NCI-H2171 treated with DMSO at 0.1 percent for 48 hours (cell line): ENCODE measurements at places on chromosomes 4 and X.

DNA sequence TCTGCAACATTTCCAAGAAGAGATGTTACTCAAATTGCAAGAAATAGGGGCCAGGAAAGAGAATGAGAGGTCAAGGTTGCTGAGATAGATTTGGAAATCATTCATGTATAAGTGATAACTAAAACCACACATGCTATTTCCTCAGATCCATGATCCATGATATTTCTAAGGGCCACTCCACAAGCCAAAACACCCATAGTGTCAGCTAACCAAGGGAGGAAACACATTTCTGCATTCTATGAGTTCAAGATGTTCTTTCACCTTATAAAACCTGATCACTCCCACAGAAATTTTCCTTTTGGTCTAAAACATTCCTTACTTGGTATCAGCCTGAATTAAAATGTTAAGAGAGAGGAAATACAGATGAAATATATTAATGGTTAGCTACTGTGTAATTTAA is 47.2 kb downstream of the TBCK start:
- no peak for DNase-seq

DNA sequence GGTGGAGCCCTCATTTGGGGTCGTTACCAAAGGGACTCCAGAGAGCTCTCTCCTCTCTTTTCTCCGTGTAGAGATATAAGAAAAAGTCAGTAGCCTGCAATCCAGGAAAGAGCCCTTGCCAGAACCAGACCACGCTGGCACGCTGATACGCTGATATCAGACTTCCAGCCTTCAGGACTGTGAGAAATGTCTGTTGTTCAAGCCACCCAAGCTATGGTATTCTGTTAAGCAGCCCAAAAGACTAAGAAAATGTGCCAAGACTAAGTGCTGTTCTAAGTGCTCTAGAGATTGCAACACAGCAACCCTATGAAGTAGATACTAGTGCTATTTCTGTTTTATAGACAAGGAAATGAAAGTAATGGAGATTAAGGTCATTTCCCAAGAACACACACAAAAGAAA is 205.7 kb downstream of the CAMK2D start:
- DNase-seq = no peak

GRCh38 chr4:148998719-148999118 is 556.5 kb upstream of the NR3C2 start:
- no peak for DNase-seq

DNA sequence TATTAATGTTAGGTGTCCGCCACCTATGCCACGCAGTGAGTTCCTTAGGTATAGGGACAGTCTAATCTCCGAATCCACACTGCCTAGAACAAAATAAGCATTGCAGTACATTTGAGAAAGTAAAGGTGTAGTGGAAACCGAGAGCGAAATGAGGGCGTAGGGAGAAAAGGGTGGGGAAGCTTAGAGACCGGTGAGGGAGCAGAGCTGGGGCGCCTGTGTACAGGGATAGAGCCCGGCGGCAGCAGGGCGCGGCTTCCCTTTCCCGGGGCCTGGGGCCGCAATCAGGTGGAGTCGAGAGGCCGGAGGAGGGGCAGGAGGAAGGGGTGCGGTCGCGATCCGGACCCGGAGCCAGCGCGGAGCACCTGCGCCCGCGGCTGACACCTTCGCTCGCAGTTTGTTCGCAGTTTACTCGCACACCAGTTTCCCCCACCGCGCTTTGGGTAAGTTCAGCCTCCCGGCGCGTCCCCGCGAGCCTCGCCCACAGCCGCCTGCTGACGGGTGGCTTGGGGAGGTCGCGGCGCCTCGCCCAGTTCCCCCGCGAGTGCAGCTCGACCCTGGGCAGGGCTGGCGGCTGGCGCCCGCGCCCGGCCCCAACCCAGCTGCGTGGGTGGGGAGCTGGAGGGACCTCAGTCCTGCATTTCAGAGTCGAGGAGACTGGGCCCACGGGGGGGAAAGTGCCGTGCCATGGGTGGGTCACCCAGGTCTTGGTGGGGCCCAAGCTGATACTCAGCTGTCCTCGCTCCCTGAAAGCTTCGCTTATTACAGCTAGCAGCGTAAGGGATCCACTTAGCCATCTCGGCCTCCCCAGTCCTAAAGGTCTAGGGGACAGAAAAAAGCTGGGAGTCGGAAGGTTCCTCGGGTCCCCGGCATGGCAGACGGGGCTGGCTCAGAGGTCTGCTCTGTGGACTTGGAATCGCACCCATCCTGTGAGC is at the start of gene ANXA3:
ANXA3 (plus strand) TSS at position 351 of the 932 bp plus-strand sequence. CDS start 2,704 bp downstream, outside the sequence.
- DNase-seq = peak; percentile 28

- no peak for DNase-seq
Observed at GRCh38 chr4:31053451-31053850, 333.3 kb downstream of the PCDH7 start.

GRCh38 chr4:32025851-32026459 is 1305.8 kb downstream of the PCDH7 start:
- DNase-seq = no peak

DNA sequence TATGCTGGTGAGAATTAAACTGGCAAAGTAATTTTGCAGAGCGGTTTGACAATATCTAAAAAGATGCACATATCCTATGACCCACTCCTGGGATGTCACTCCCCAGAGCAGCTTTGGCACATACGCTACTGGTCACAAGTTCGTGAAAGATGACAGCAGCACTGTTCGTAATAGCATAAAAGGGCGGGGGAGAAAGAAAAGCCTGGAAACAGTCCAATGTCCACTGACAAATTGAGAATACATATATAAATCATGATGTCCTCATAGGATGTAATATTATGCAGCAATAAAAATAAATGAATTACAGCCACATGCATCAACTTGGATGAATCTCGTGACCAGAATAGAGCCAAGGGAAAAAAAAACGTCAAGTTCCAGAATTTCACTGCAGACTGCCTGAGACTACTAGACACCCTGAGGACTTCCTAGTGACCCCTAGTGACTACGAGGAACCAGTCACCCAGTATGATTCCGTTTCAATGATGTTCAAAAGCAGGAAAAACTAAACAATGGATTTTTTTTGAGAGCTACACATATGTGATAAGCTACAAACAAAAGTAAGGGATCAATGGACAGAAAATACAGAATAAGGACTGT is 1.8 kb downstream of the PCSK1N start:
- DNase-seq = peak; percentile 3

DNA sequence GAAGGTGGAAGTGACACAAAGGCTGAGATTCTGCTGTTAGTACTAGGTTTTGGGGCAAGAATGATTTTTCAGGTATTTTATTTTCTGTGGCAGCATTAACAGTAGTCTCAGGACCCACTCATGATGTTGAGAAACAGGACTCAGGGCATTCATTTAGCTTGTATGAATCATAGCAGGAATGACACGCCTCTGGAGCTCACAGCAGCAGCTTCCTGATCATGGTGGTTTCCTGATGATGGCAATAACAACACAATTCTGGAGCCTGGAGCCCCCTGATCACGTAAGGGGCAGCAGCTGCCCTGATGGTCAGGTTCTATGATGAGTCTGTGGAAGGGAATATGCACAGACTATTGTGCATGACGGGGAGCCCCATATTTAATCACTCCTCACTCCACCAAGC is 47.0 kb downstream of the TASL start:
- no peak for DNase-seq

GRCh38 chr4:93828332-93828994 is at the start of gene ATOH1:
ATOH1 (plus strand) TSS chr4:93828753; CDS start chr4:93828927, 174 bp downstream.
- DNase-seq = peak; percentile 67

DNA sequence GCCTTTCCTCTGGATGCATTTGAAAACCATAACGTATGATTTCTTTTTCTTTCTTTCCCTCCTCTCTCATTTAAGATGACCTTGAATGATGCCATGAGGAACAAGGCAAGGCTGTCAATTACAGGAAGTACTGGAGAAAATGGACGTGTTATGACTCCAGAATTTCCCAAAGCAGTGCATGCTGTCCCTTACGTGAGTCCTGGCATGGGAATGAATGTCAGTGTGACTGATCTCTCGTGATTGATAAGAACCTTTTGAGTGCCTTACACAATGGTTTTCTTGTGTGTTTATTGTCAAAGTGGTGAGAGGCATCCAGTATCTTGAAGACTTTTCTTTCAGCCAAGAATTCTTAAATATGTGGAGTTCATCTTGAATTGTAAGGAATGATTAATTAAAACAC is 142.8 kb downstream of the GRIA2 start:
- DNase-seq = no peak

GRCh38 chrX:103883533-103883932 is 51.5 kb upstream of the RAB9B start:
- no peak for DNase-seq

DNA sequence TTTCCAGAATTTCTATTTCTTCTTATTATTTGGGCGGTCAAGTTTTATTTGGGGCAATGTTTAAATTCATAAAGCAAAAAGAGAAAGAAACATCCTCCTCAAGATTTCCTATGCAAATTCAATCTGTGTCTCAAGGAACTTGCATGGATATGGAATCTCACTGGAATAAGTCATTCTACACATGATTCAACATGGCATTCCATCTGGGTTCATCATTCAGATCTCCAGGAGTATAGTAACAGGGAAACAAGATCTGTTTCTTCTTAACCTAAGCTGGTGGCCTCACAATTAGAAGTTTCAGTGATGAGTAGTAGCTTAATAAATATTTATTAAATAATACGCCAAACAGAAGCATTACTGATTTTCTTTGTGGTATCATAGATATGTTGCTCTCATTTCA is 19.8 kb downstream of the KLHL34 start:
- no peak for DNase-seq

DNA sequence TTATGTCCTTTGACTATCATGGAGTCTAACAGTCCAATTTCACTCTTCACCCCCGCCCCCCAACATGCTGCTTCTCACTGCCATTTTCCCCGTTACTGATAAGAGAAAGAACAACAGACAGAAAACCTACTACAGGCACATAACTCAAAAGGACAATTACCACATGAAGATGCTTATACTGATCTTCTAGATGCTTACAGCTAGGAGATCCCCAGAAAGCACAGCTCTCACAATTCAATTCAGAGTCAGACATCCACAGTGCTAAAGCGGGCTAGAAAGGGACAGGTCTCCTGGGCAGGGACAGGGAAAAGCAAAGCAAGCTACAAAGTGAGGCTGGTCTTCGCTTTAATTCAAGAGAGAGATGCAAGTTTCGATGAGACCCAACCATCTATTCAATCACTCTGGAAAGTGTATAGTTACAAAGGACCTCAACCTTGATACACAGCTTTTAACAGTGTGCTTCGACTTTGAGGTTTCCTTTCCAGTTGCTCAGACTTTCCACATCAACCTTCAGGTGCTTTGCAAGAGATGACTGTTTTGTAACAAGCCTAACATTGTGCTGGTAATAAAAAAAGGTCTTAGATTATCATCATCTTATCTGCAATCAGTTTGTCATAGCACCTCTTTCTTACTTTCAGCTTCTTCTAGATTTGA is 60.9 kb downstream of the LEF1 start:
- DNase-seq = no peak

- no peak for DNase-seq
Observed at GRCh38 chr4:141121768-141122454, 11.4 kb downstream of the RNF150 start.

- no peak for DNase-seq
Observed at GRCh38 chr4:114334884-114335330, 263.7 kb upstream of the UGT8 start.

- DNase-seq = no peak
Observed at GRCh38 chrX:25017667-25018247, 2.0 kb upstream of the ARX start.
